CD4-positive, alpha-beta T cell treated with Interleukin-17A for 1 hour (primary cell): ENCODE measurements at places on chromosomes 11 and 22.

DNA sequence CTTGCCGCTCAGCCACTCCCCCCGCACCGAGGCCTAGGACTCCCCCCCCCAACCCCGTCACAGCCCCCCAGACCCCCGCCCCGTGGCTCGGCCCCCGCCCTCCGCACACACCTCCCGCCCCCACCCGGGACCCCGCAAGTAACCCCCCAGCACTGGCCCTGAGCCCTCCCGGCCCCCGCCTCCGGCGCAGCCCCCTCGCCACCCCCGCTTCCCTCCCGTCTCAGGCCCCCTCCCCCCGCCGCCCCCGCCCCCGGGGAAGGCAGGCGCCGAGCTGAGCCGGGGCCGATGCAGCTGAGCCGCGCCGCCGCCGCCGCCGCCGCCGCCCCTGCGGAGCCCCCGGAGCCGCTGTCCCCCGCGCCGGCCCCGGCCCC lies 1.5 kb downstream of the SHANK3 start:
- DNase-seq = no peak

GRCh38 chr22:39651053-39651996 lies 80.8 kb downstream of the CACNA1I start:
- no peak for DNase-seq

GRCh38 chr11:33454264-33454663 lies 197.1 kb downstream of the HIPK3 start:
- DNase-seq = no peak

- no peak for DNase-seq
These were observed 3.7 kb downstream of the ILK start for GRCh38 chr11:6607190-6607795.

- no peak for DNase-seq
These were observed 164.9 kb downstream of the MIAT start for GRCh38 chr22:26822313-26822712.

DNA sequence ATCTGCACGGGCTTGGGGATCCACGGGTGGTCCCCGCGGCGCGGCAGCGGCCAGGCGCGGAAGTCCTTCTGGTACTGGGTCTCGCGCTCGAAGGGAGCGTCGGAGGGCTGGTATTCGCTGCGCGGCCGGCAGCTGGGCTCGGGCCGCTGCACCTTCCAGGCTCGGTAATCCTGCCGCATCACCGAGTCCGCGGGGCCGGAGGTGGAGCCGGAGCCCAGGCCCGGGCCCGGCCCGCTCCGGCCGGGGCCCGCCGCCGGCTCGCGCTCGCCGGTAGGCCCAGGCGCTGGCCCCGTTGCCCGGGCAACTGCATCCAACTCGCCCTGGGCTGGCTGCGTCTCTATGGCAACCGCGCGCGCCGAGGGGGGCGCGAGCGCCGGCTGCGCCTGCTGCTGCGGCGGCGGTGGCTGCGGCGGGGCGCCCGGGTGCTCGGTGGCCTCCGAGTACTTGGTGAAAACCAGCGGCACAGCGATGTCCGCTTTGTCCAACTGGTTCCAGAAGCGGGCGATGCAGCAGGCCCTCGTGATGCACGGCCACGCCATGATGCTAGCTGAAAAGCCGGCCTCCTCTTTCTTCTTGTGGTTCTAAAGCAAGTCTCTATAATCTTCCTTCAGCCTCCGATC lies 897 bp downstream of the MAP6 start:
- no peak for DNase-seq

DNA sequence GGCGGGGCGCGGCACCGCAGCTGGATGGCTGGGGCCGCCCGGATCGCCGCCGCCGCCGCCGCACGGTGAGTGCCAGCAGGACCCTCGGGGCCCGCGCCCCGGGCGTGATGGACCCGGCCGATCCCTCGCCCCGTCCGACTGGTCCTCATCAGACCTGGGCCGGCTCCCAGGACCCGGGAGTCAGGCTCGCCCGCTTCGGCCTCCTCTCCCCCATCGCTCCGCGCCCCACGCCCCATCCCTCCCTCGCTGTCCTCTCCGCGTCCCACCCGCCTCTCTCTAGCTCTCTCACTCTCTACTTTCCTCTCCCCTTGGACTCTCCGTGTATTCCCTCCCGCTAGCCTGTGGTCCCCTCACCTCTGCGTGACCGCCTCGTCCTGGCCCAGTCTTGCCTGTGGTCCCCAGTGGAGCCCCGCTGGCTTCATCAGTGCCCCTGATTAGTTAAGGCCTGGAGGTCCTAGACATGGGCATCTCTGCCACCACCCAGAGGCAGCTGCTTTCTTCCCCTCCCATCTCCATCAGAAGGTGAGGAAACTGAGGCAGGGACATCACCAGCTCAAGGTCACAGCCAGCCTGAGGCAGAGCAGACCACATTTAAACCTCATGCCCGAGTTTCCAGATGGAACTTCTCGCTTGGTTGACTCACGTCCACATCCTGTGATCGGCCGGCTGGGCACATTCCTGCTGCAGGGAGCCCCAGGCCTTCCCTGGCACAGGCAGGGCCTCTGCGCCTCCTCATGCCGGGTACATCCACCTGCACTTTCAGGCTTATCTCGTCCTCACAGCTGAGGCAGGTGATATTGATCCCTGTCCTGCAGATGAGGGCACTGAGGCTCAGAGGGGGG lies 429 bp downstream of the SLC39A13 start:
- DNase-seq = no peak

DNA sequence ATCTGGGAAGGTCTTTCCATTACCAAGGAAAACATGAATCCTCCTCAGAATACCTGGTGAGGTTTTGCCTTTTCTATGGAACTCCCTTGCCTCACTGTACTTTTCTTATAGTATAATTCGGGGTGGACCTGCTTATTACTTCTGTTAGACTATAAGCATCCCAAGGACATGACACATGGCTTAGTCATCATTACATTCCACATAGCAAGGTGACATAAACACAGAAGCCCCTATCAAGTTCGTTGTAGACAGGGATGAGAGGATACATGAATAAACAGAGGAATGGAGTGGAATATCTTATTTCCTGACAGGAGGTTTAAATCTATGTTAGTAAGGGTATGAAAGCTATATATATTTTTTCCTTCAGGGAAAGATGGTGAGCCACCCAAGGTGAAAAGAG lies 532.2 kb upstream of the CCDC90B start:
- no peak for DNase-seq

- no peak for DNase-seq
These were observed 15.1 kb downstream of the RHOG start for GRCh38 chr11:3825473-3826154.

DNA sequence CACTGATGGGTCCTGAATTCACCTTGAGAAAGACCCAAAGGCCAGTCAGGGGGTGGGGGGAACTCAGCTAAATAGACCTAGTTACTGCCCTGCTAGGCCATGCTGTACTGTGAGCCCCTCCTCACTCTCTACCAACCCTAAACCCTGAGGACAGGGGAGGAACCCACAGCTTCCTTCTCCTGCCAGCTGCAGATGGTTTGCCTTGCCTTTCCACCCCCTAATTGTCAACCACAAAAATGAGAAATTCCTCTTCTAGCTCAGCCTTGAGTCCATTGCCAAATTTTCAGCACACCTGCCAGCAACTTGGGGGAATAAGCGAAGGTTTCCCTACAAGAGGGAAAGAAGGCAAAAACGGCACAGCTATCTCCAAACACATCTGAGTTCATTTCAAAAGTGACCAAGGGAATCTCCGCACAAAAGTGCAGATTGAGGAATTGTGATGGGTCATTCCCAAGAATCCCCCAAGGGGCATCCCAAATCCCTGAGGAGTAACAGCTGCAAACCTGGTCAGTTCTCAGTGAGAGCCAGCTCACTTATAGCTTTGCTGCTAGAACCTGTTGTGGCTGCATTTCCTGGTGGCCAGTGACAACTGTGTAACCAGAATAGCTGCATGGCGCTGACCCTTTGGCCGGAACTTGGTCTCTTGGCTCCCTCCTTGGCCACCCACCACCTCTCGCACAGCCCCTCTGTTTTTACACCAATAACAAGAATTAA lies 2.4 kb upstream of the TTC36 start:
- DNase-seq = no peak

- DNase-seq = no peak
These were observed 2.6 kb downstream of the C11orf21 start for GRCh38 chr11:2298795-2299761.

GRCh38 chr11:130786586-130786985 lies 129.7 kb downstream of the SNX19 start:
- DNase-seq = no peak

GRCh38 chr22:44047891-44048301 lies 23.8 kb downstream of the PARVB start:
- DNase-seq = no peak

DNA sequence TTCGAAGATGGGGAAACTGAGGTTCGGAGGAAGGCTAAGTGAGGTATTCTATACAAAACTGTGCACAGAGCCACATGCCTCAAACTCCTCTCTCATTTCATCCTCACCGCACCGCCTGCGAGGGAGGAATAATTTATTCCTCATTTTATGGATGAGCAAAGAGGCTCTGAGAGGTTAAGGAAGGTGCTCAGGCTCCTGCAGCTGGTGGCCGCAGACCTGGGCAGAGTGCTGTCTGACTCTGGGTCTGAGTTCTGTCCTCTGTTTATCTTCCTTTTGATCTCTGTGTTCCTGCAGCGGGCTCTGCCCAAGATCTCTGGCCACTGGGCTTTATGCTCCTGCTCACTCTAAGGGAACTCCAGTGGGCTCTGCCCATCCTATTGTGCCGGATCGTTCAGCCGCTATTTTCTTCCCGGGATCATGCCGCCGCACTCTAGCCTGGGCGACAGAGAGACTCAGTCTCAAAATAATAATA lies 59.5 kb downstream of the MCM5 start:
- no peak for DNase-seq

- no peak for DNase-seq
These were observed 84.6 kb downstream of the BUD13 start for GRCh38 chr11:116688202-116688540.

DNA sequence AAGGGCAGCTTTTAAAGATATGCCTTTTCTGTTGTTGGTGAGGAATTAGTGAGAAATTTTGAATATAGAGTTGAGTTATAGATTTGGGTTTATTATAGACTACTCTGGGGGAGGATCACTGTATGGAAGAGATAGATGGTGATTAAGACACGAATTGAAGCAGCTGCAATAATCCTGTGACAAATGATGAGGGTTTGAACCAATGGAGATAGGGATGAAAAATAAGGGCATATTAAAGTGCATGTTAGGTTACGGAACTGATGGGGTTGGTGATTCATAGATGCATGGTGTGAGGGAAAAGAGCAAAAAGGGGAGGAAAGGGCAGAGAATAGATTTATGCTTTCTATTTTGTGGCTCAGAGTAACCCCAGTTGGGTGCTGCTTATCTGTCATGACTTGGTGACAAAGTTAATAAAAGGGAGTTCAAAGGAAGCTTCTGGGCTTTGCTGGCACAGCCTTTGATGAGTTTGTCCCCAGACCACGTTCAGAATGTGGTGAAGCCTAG lies 11.8 kb downstream of the C11orf87 start:
- DNase-seq = no peak

- no peak for DNase-seq
These were observed 45.0 kb downstream of the CBL start for GRCh38 chr11:119251114-119251513.

DNA sequence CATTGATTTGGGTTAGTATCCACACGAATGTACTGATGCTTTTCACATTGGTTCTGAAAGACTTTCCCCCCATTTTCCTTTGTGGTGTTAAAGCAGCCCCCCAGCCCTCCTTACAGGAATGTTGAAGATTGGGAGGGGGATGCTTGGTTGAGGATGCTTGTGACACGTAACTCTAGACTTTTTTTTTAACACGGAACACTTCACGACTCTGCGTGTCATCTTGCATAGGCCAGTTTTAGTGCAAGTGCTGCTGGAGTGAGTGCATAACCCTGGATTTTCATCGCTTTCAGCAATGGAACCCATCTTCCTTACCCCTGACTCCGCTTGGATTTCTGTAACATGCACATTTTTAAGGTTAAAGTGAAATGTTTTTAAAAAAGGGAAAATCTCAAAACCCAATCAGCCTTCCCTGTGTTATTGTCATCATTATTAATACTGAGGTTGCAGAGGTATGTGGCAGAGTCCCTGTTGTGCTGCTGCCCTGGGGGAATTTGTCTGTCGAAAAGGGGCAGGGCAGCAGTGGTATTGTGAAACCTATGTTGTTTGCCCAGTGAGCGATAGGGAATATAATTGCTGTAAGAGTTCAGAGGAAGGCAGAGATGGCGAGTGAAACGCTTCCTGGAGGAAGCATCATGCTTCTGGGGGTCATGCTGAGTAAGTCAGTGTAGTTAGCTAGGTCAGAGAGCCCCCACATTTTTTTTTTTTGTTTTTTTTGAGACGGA lies 12.1 kb downstream of the CECR2 start:
- DNase-seq = no peak

- DNase-seq = no peak
These were observed 171.0 kb downstream of the BCR start for GRCh38 chr22:23351321-23351720.

DNA sequence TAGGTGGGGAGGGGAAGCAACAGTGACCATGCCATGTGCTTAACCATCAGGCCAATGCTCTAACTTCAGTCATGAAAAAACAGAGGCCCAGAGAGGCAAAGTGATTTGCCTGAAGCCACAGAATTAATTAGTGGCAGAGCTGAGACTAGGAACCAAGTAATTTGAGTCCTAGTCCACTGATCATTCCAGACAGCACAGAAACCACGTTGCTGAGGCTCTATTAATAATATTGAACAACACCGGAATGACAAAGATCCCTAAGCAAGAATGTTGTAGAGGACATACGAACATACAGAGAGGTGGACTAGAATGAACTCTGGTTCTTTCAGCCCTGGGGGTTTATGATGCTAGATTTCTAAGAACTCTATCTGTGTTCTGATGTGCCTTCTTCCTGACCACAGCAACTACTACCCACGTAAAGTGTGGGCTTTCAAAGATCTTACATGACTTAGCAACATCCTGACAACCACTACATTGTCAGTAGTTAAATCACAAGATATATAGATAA lies 92.3 kb downstream of the GAB2 start:
- peak; percentile 39 for DNase-seq

GRCh38 chr22:22927888-22928665 lies 40.5 kb downstream of the IGLL5 start:
- no peak for DNase-seq

DNA sequence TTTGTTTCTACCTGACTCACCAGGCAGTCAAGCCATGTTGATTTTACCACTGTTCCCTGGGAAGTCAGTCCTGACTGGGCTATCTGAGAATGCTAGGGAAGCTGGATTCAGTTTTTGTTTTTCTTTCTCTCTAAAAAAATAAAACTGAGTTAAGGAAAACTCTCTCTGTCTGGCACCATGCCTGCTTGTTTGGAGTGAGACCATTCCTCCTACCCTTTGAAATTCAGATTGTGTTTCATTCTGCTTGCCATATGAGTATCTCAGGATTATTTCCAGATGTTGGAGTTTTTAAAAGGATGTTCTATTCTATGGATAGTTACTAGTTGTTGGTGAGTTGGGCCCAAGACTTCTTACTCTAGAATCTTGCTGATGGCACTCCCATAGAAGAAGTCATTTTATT lies 1917.0 kb downstream of the LRRC4C start:
- no peak for DNase-seq

DNA sequence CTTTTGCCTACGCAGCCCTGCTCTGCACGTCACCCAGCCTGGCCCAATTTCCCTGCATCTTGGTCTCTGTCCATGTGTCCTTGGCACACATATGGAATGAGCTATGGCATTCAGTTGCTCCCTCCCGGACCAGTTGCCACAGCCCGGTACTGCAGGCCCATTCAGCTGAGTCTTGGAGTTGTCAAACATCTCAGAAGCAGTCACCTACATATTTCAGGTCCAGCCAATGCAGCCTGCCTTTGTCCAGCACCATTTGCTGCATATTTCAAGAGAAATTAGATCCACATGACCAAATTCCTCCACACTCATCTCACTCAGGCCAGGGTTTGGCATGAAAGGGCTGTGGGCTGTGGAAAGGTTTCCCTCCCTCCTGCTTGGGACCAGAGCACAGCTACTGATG lies 76.8 kb downstream of the MN1 start:
- DNase-seq = no peak
